CD4-positive, alpha-beta T cell treated with Interleukin-15 for 4 hours (primary cell): ENCODE measurements at places on chromosomes 12 and 14.

GRCh38 chr12:3777206-3777809 lies 24.4 kb upstream of the CRACR2A start:
- DNase-seq = peak; percentile 36

- no peak for DNase-seq
These were observed 381.6 kb downstream of the DPF3 start for GRCh38 chr14:72512281-72512680.

GRCh38 chr14:96962337-96962736 lies 165.2 kb downstream of the VRK1 start:
- DNase-seq = peak; percentile 45

DNA sequence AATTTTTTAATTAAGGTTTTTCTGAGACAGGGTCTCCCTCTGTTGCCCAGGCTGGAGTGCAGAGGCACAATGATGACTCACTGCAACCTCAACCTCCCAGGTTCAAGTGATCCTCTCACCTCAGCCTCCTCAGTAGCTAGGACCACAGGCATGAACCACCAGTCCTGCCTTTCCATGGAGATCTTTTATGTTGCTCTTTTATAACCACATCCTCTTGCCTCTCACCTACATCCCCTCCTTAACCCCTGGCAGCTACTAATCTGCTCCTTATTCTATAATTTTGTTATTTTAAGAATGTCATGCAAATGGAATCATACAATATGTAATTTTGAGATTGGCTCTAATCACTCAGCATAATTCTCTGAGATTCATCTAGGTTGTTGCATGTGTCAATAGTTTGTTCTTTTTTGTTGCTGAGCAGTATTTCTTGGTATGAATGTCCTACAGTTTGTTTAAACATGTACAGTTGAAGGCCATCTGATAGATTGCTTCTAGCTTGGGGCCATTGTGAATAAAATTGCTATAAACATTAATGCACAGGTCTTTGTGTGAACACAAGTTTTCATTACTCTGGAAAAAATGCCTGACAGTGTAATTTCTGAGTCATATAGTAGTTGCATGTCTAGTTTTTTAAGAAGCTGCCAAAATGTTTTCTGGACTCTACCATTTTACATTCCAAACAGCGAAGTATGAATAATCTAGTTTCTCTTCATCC lies 249.2 kb upstream of the AMIGO2 start:
- DNase-seq = no peak

DNA sequence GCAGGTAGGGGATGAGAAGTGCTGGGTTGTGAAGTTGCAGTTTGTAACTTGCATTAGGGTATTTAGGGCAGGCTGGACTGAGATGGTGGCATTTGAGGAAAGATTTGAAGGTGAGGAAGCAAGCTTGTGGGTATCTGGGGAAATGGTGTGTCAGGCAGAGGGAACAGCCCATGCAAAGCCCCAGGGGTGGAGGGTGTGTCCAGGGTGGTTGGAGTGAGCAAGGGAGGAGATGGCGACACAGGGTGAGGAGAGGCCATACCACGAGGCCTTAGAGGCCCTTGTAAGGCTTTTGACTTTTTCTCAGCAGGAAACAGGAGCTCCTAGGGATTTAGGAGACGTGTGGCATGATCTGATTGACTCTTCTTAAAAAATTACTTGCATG lies 136.9 kb downstream of the NUAK1 start:
- DNase-seq = no peak

- DNase-seq = no peak
These were observed 33.8 kb downstream of the CCDC38 start for GRCh38 chr12:95908573-95908972.

DNA sequence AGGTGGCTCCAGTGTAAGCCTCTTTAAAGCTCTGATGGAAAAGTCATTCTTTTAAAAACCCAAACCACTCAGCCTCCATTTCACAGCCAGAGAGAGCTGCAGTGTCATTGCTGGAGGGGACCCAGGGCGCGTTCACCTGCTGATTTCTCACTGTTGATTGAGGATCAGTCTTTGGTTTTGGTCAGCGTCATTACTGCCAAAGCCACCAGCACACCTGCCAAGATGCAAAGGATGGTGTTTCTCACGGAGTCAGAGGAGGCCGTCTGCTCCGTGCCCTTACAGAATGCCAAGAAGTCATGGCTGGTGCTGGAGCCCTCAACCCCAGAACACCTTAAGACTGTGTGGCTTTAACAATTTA lies 32.8 kb upstream of the BATF start:
- DNase-seq = no peak

- no peak for DNase-seq
These were observed 24.0 kb downstream of the TCTN1 start for GRCh38 chr12:110637869-110638441.

DNA sequence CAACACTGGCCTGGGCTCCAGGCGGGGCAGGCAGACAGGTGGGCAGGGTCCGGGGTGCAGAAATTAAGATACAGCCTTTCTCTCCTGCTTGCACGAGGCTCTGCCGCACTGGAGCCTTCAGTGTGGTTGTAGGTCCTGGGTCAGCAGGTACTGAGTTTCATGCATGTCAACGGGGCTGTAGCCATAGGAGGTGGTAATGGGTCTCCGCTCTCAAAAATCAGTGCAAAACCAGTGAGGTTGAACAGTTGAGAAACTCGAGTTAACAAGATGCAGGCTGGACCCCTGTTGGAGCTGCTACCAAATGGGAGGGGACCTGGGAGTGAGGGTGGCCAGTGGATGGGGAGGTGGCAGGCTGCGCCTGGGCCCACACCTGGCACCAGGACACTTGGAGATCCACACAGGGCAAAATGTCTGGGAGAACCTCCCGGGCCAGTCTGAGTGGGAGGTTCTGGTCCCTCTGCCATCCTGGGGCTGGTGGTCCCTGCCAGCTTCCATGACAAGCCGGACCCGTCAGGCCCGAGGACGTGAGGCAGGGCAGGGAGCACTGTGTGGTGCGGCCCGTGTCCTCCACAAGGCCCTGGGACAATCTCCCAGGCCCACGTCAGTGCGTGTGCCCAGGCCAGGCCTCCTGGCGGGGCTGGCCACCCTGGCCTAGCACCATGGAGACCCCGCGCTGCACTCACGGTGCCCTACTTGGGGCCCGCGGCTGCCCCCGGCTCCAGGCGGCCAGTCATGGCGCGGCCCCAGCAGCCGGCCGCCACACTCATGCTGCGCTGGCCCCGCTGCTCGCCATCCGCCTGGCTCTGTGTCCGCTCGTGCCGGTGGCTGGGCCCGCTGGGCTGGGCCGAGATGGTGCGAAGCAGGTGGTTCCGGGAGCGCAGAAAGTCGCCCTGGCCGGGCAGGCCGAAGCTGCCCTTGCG lies 5.1 kb downstream of the ARL6IP4 start:
- no peak for DNase-seq

DNA sequence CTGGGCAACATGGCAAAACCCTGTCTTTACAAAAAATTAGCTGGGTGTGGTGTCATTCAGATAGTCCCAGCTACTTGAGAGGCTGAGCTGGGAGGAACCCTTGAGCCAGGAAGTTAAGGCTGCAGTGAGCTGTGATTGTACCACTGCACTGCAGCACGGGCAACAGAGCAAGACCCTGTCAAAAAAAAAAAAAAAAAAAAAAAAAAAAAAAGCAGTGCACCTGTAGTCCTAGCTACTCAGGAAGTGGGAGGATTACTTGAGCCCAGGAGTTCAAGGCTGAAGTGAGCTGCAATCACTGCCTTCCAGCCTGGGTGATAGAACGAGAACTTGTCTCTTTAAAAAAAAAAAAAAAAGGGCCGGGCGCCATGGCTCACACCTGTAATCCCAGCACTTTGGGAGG lies 5.6 kb downstream of the REM2 start:
- DNase-seq = peak; percentile 13

- no peak for DNase-seq
These were observed 711.5 kb downstream of the RPS29 start for GRCh38 chr14:48874711-48875110.

GRCh38 chr14:104863131-104863862 lies 1.8 kb upstream of the CEP170B start:
- DNase-seq = no peak

DNA sequence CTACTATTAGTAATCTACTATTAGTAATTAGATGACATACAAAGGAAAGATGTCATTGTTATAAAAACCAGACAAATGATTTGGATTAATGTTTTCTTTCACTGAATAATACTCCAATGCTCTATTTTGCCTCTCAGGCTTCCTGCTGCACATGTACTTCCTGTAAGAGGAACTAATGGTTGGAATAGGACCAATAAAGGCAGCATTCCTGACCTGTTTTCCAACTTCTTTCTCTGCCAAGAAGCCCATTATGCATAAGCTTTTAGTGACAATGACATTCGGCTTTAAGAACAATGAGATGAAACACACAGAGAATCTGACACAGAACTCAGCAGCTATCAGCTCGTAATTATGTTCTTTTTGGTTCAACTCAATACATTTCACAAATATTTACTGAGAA lies 5.2 kb upstream of the C12orf56 start:
- DNase-seq = no peak

- no peak for DNase-seq
These were observed 30.7 kb downstream of the OTOGL start for GRCh38 chr12:80129895-80130530.
